ENCODE measurements at places on chromosomes 6 and 20.

DNA sequence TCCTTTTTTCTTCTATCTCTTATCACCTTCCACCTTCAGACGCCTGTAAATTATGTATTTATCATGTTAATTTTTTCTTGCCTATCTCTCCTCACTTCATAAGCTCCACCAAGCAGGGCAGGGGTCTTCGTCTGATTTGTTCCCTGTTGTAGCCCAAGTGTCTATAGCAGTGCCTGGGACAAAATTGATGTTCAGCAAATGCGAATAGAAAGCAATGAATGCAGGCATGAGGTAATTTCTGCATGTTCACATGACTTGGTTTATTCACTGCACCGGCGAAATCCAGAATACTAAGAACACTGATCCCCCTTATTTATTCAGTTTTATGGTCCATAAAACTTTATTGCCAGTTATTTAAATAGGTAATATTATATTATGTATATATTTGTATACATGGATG, 162.1 kb downstream of the TBC1D7 start:
- no peak for DNase-seq

DNA sequence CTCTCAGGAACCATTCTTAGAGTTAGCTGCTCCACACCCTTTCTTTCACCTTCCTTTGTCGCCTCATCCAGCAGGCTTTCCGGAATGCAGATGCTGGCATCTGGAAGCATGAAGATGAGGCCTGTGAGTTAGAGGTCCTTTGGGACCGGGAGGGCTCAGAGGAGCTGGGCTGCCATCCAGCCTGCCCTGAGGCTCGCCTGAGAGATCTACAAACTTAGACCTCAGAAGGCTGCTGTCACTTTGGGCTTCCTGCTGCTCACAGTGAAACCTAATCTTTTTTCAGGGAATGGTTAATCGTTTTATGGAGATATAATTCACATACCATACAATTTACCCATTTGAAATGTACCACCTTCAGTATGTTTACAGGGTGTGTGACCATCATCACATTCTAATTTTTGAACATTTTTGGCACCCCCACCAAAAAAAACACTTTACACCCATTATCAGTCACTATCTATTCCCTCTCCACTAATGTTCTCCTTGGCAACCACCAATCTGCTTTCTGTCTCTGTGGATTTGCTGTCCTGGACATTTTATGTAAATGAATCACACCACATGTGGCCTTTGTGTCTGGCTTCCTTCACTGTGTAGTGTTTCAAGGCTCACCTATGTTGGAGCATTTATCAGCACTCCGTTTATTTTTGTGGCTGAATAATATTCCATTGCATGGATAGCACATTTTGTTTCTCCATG, 20.0 kb upstream of the MPC1 start:
- DNase-seq = no peak

DNA sequence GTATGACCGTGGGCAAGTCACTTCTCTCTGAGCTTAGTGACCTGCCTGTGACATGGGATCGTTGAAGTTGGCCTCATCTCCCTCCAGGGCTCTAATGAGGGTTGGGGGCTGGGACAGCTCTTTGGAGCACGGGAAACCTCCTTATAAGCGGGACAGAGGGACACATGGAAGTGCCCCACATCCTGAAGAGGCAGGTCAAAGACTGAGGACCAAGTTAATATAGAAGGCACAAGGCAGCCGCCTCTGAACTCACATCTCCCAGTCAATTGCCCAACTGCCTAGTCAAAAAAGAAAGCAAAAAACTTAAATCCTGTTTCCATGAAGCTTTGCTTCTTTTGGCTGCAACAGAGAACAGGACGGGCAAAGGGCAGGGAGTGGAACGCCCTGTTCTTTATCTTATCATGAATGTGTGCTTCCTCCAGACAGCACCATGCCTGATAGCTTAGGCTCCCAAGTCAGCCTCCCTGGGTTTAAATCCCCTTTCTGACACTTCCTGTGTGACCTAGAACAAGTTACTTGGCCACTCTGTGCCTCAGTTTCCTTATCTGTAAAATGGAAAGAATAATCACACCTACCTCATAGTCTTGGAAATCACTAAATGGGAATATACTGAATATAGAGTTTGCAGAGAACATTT, 27.1 kb downstream of the LBP start:
- no peak for DNase-seq

GRCh38 chr20:35600993-35601973, 14.3 kb upstream of the SPAG4 start:
- peak; percentile 42 for DNase-seq

GRCh38 chr20:63835021-63835858, 4.2 kb upstream of the ZBTB46 start:
- DNase-seq = no peak

DNA sequence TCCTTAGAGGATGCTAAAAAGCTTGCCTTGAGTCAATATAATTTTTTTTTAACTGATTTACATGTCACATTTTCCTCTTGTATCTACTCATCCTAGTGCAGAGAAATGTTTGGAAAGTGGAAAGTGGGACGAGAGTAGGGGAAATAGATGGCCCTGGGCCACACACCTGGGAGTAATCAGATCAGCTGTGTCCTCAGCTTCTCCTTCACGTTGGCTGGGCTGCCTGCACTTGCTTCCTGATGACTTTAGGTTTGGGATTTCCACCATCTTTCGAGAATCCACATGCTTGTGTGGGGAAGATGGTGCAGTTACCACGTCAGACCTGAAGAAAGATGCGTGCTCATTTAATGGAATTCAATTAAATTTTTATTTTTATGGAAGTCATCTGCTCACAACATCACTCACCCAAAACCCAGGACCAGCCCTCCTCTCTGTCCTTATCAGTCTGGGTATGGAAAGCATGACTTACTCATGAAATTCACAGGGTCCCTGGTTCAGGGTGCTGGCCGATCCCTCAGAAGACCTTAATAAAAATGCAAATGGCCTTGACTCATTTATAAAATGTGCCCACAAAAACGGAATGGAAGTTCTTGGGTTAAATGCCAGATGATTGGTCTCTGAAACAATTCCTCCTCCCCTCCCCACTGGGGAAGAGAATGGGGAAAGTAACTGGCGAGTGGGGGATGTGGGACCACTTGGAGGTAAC, 74.5 kb upstream of the TIAM2 start:
- DNase-seq = no peak

GRCh38 chr6:127945434-127946097, 44.7 kb upstream of the THEMIS start:
- DNase-seq = no peak

DNA sequence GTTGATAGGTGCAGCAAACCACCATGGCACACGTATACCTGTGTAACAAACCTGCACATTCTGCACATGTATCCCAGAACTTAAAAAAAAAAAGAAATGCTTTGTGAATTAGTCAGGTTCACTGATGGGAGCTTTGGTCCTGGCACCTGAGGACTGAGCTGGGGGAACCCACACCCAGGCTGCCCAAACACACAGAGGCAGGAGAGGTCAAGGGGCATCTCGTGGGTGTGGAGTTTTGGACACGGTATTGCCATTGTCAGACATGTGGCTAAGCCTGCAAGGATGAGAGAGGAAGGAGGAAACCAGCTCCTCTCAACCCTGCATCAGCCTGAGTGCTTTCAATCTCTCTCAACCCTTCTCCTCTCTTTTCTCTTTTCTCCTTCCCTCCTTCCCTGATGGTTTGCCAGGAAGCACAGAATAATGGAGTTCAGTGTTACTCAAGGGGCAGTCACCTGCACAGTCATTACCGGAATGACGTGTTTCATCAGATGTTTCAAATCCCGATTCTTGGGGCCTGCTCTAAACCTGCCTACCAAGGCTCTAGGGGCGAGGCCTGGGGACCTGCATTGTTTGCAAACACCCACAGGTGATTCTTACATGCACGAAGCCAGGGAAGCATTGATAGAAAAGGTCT, 89.9 kb upstream of the NEDD9 start:
- DNase-seq = no peak

- no peak for DNase-seq
Measured at GRCh38 chr6:134662077-134662700, 287.7 kb downstream of the ALDH8A1 start.

DNA sequence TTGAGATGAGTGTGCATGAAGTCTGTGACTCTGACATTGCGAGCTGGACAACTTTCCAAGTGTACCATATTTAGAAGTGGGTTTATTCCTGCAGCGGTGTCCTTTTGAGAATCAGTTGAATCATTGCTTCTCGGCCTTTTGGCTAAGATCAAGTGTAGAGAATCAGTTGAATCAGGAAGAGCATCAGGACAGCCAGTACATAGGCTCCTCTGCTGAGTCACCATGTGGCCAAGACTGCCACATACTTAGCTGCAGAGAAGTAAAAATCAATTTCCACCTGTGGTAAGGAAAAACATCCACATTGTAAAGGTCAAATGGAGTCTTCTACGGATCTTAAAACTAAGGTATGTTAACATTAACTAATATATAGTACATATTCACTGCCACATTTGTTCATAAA, 428.4 kb upstream of the MARCKS start:
- DNase-seq = no peak

GRCh38 chr20:22555791-22556564, 28.4 kb downstream of the FOXA2 start:
- DNase-seq = no peak

- no peak for DNase-seq
Measured at GRCh38 chr6:12185081-12185673, 105.0 kb upstream of the EDN1 start.

DNA sequence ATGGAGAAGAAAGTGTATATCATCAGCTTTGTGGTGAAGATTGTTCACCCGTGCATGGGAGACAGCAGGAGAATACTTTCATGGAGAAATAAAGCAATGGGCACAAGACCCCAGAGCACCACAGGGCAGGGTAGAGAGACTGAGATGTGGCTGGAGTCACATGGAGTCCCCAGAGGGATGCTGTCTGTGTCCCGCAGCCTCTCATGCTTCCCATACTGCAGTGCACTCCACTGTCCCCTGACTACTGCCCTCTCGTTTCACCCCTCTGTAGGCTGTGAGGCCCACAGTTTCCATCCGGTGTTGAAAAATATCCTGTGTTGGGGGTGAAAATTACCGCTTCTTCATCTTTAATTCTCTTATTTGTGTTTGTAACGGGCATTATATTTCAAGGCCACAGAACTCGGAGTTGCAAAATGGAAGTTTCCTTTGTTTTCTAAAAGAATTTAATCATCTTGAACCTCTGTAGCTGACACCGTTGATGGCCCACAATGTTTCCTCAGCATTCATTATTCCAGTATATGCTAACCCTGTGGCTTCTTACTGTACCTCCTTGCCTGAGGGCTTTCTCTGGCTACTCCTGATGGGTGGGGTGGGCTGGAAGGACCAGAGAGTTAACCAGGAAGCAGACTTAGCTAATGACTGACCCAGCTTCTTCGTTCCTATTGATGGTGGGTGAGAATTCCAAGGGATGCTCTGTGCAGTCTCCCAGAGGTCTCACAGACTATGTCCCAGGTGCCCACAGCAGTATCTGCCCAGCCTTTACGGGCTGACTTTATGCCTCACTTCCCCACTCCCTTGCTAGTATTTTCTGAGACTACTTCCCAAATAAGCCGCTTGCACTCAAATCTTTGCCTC, 51.7 kb downstream of the PROKR2 start:
- DNase-seq = no peak

DNA sequence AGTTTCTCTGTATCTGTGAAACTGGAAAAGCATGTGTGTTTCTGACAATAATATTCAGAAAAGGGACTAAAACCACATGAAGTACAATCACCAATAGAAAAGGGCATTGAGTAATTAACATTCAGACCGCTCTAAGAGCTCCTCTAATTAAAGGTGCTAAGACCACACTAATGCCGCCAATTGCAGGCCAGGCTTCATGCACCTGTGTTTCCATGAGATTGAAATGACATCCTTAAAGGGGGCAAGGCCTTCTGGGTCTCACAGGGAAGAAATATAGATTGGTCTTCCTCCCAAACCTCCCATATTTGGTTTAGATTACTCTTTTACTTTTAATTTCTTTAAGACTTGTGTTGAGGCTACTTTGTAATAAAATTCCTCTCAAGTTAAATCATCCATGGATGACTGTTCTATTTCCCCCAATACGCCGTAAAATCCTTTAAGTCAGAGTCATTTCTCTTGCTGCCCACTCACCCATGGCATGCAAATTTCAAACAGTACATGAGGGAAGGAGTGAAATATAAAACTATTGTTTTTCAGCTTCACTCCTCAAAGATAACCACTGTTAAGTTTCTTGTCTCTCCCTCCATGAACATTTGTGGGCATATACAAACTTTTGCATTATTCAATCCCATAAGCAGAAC, 110.6 kb downstream of the UBE3D start:
- no peak for DNase-seq
